ENCODE measurements at places on chromosomes 3 and 15.

DNA sequence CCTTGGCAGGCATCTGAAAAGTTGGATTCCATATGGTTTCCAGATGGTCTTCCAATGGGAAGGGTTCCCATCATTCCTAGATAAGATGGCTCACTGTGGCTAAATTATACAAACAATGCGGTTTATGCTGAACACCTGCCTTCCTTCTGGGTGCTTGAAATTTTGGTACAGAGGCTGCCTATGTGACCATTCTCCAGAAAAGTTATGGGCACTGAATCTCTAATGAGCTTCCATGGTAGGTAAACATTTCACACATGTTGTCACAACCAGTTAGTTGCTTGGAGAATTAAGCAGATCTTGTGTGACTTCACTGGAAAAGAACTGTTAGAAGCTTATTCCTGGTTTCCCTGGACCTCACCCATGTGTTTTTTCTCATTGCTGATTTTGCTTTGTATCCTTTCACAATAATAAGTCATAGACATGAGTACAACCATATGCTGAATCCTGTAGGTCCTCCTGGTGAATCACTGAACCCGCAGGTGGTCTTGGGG, 30.1 kb downstream of the PLOD2 start:
- peak; percentile 36 for DNase-seq

DNA sequence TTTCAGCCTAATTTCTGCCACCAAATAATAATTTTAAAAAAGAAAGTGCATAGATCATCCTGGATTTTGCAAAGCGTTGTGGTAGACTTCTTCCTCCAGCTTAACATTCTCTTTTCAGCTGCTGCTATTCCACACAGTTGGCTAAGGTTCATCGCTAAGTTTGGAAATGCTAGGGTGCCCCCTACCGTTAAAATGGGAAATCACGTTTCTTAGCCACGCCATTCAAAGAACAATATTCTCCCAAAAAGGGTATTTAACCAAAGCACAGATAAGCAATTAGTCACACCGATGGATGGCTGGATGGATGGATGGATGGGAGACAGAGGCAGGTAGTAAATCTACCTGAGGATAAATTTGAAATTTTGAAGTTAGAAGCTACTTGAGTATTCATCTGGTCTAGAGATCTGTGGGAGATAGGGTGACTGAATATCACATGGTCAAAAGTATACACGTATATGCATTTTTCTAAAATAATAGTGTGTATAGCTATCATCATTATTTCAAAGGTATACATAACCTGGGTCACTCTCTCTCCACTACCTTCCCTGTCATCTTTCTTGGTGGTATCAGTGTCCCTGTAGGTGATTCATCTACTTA, 67.2 kb downstream of the EFHB start:
- DNase-seq: peak; percentile 62

GRCh38 chr15:53625962-53626845, 133.3 kb downstream of the WDR72 start:
- no peak for DNase-seq

- DNase-seq: no peak
Observed at GRCh38 chr3:186002884-186003472, 65.2 kb upstream of the TRA2B start.

GRCh38 chr3:30315447-30315846, 291.0 kb upstream of the TGFBR2 start:
- peak; percentile 74 for DNase-seq

DNA sequence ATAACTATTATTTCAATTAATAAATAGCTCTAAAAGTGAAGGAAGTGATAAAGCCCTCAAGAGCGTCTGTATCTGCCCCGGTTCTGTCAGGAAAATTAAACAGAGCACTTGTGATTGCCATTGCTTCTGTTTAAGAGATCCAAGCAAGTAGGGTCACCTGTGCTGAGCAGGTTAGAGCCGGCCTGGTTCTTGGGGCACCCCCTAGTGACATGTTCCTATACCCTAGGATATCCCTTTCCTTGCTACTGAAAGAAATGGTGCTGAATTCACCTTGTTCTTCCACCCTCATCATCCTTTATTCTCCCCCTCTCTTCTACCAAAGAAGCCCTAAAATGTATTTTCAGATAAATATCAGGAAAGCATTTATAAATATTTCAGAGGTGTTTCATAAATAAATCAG, 323.5 kb downstream of the RORA start:
- no peak for DNase-seq

- no peak for DNase-seq
Observed at GRCh38 chr3:45611628-45612081, 17.1 kb downstream of the LIMD1 start.

DNA sequence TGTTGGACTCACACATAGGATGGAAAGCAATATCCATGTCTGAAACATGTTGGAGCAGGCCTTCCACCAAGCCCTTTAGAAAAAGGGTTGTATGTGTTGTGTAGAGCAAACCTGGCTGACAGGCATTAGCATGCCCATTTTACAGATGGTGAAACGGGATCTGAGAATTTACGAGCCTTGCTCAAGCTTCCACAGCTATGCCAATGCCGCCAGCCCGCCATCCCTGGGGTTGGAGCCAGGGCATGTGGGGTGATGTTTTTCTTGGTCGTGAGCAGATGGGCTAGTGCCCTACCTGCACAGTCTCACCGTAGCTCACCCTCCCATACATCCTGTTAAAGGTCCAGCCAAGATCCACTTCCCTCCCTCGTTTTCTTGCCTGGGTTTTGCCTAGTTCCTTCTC, 97.5 kb upstream of the TLE3 start:
- DNase-seq: no peak

GRCh38 chr15:31970007-31970406, 60.3 kb upstream of the CHRNA7 start:
- DNase-seq: no peak

GRCh38 chr3:114498539-114499370, 204.9 kb downstream of the TIGIT start:
- peak; percentile 54 for DNase-seq

GRCh38 chr15:64901914-64902313, 9.8 kb upstream of the ANKDD1A start:
- no peak for DNase-seq

- no peak for DNase-seq
Observed at GRCh38 chr3:192675958-192676649, 51.2 kb downstream of the FGF12 start.

- DNase-seq: no peak
Observed at GRCh38 chr3:170750478-170750830, 119.5 kb downstream of the RPL22L1 start.

DNA sequence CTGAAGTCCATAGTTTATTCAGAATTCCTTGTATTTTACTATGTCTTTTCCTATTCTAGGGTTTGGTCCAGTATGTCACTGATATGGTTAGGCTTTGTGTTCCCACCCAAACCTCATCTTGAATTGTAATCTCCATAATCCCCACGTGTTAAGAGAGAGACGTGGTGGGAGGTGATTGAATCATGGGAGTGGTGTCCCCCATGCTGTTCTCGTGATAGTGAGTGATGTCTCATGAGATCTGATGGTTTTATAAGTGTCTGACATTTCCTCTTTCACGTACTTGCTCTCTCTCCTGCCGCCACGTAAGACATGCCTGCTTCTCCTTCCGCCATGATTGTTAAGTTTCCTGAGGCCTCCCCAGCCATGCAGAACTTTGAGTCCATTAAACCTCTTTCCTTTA, 6.6 kb upstream of the TEX9 start:
- no peak for DNase-seq

DNA sequence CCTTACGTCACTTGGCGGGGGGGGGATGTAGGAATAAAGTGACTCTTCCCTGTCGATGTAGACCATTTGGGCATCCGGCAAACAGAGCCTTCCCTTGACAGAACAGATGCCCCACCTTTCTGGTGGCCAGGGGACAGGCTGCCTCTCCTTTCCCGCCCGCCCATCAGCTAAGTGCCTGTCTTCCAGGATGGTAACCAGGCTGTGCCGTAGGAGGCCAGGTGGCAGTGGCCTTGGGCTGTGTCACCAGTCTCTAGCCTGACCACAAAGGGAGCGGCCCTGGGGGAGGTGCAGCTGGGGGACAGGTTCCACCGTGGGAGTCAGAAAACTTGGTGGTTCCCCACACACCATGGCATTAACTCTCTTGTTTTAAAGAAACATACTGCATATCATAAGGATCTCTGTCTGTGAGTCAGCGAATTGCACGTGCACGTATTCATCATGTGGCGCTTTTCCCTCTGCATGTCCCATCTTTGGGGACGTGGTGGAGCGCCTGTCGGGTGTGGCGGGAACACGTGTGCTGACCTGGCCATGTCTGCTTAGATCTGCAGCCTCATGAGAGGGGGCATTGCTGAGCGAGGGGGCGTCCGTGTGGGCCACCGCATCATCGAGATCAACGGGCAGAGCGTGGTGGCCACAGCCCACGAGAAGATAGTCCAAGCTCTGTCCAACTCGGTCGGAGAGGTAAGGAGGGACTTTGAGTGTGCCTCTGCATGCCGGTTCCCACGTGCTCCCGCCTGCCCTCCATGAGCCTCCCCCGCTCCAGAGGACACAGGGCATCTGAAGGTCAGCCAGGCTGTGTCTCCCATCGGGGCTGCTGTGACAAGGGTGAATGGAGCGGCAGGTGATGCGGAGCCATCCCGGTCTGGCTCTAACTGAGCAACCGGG, 156.0 kb downstream of the NSMCE3 start:
- no peak for DNase-seq

DNA sequence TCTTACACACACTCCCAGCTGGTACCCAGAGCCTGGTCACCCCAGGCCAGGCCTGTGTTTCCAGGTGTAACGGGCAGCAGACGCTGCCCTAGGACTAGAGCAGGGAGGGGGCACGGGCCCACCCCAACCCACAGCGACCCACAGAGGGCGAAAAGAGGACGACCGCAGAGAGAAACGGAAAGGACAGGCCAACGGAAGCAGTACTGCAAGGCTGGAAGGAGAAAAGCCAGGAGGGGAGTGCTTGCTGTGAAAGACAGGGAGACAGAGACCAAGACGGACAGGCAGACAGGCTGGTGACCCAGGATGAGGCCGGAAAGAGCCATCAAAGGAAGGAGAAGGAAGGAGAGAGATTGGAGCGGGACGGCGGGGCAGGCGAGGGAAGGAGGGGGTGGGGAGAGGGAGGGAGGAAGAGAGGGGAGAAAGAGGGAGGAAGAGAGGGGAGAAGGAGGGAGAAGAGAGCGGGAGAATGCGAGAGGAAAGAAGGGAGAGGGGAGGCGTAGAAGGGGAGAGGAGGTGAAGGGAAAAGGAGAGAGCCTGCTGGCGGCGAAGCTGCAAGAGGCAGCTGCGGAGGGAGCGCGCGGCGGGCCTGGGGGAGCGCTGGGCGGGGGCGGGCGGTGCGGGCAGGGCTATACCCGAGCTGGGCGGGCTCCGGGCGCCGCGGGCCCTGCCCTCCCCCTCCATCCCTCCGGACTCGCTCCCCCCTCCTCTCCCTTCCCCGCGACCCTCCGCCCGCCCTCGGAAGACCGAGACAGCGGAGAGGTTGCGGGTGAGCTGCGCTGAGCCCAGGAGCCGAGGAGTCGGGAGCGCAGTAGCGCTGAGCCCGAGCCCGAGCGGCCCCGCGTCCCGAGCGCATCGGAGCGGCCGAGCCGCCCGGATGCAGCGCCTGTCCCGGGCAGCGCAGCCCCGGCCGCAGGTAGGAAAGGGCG, at the start of gene SLC6A1:
Gene SLC6A1 (plus strand): TSS at position 732 of the 926 bp plus-strand sequence. CDS start 24,464 bp downstream, outside the sequence.
- peak; percentile 29 for DNase-seq

GRCh38 chr3:157109267-157110141, 50.4 kb downstream of the CCNL1 start:
- no peak for DNase-seq

DNA sequence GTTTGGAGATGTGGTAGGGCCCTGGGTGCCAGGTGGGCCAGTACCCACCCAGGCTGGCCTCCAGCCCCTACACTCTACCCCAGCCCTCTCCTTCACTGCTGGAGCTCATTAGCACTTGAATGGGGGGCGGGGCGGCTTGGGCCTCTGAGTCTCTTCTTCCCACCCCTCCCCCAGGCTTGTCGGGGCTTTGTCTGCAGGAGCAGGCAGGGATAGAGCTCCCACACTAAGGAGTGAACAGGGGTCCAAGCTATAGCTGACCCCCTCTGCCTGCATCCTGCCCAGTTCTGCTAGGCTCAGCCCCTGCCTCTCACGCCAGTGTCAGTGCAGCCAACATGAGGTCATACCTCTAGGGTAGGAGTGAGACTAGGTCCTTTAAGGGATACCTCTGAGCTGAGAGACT, 5.2 kb downstream of the GNAI2 start:
- DNase-seq: no peak

- DNase-seq: no peak
Observed at GRCh38 chr3:141737093-141737492, 1.0 kb upstream of the RNF7 start.

GRCh38 chr3:157755233-157755632, 252.0 kb upstream of the VEPH1 start:
- no peak for DNase-seq

DNA sequence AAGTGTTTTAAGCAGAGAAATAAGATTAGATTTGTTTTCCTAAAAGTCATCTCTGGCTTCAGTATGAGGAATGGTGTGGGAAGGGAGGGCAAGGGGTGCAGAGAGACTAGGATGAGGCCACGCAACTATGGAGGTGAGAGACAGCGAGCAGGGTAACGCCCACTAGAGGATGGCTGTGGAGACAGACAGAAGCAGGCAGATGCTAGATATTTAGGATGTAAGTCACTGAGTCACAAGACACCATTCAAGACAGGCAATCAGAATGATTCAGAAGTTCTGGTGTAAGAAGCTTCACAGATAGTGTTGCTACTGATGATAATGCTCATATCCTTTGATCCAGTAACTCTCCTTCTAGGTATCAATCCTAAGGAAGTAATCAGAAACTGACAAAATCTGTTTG, 19.1 kb downstream of the HSPBAP1 start:
- DNase-seq: peak; percentile 22

- DNase-seq: no peak
Observed at GRCh38 chr15:55014391-55015092, 182.2 kb downstream of the RSL24D1 start.

DNA sequence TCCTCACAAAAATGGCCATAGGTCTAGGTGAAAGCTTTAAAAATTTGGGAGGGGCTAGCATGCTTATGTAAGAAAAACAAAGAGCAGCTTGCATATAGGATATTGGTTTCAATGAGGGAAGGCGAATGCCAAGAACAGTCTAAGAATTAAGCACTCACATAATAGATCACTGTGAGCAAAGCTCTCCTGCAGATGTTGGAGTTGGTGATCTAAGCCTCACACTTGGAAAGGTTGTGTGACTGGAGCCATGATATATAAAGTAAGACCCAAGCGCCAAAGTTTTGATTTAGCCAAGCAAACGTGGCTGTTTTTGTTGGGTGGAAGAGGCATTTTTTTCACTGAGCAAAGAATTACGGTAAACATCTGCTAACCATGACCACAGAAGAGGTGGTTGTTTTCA, 237.5 kb downstream of the FOXP1 start:
- no peak for DNase-seq

DNA sequence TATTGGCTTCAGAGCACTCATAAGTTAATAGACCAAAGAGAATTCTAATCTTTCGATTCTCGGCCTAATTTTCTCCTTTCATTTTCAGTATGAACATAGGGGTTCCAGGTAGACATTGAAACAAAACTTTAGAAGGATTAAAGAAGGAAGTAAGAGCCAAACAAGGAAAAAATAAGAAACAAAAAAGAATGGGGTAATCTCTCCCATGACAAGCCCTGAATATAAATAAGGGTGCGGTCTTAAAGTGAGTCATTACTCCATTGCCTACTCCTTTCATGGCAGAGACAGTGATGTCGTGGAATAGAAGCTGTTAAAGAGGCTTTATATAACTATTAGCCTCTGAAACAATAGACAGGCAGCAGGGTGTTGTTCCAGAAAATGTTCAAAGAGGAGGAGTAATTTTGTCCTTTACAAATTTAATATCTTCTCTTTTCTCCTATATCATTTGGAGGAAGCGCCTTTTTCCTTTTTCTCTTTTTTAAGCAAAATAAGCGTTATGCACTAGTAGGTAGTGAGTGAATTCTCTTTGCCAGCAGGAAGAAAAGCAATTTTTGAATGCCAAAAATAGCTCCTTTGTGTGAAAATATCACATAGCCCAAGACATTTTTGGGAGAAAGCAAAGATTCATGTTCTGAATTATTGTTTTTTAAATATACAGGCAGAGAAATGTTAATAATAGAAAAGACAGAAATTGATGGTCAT, 607.9 kb upstream of the KCNMB2 start:
- peak; percentile 65 for DNase-seq
